ENCODE measurements at places on chromosomes 2 and 18.

GRCh38 chr2:25226827-25227226 is 58.4 kb upstream of the POMC start:
- no peak for DNase-seq

DNA sequence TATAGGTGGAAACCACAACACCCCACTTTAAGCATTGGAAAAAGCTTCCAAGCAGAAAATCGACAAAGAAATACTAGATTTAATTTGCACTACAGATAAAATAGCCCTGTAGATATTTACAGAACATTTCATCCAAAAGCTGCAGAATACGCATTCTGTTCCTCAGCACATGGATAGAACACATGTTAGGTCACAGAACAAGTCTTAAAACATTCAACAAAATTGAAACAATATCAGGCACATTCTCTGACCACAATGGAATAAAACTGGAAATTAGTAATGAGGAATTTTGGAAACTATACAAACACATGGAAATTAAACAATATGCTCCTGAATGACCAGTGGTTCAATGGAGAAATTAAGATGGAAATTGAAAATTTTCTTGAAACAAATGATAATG is 27.8 kb upstream of the XDH start:
- DNase-seq: no peak

DNA sequence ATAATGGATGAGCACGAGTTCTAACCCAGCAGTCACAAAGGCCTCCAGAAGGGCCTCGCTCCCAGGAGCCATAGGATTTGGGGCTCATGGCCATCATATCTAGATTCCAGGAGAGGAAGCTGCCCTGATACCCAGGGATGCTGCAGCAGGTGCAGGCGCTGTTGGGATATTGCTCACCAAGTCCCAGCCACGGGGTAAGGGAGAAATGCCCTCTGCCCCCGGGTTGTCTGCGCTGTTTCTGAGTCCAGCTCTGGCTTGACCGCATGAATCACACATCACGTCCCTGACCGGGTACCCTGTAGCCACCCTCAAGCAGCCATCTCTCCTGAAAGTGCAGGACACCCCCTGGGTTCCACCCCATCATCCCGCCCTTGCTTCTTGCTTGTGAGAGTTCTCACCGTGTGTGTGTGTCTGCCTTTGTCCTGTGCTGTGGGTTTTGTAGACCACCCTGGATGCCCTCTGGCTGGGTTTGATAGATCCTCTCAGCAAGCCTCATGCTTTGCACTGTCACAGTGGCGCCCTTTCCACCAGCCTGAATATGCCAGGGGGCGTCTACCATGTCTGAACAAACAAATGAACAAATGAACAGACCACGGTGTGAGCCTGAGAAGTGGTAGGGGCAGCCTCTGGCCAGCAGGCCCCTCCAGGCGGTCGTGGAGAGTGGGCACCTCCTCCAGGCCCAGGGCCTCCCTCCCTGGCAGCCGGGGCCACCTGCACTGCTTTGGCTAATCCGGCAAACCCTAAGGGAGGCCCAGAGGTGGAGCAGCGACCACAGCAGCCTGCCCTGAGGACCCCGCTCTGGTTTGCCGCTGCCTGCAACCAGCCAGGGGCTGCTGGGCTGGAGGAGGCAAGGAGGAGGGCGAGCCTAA is 32.1 kb downstream of the ADRA2B start:
- DNase-seq: no peak

- no peak for DNase-seq
Measured at GRCh38 chr2:49165662-49166061, 11.3 kb upstream of the FSHR start.

- DNase-seq: no peak
Measured at GRCh38 chr2:42659609-42660008, 91.2 kb downstream of the MTA3 start.

- peak; percentile 81 for DNase-seq
Measured at GRCh38 chr2:136448432-136448831, 316.9 kb upstream of the THSD7B start.

GRCh38 chr2:3179208-3179607 is 198.4 kb downstream of the EIPR1 start:
- no peak for DNase-seq

DNA sequence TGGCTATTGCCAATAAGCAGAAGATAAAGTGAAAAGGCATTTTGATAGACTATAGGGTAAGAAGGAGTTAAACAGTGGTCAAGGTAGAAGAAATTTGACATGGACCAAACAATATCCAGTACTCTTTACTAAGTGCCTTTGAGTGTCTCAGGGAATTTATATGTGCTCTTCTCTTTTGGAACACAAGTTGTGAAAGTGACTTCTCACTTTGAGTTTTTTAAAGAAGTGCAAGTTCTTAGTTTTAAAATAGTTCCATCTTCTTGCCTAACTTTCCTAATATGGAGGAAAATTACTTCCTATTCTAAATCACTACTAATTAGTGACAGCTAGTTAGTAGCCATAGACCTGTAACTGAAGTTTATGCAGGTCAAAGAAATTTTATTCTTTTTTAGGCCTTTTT is 63.4 kb downstream of the AFTPH start:
- DNase-seq: no peak

DNA sequence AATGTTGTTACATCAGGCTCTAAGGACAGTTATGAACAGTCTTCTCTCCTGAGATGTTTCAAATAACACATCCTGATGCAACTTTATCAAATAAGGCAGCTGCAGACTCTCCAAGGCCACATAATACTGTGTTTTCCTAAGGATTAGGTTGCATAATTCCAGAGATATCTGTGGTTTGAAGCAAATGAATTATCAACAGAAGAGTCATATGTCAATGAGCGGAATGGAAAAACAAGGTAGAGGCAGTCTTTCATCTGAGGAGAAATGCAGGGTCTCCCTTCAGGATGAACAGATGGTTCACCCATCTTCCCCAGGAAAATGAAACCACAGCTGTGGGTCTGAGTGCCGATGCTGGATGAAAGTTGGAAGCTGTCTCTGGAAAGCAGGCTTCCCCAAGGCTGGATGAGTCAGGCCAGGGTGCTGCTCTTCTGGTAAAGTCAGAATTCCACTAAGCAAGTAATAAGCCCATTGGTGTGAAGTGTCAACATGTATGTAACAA is 22.2 kb downstream of the LYG1 start:
- peak; percentile 6 for DNase-seq

- DNase-seq: no peak
Measured at GRCh38 chr18:63534615-63535014, 7.6 kb upstream of the SERPINB12 start.

- DNase-seq: peak; percentile 9
Measured at GRCh38 chr18:40576507-40577115, 1378.4 kb upstream of the PIK3C3 start.

- DNase-seq: no peak
Measured at GRCh38 chr2:221848286-221848685, 276.2 kb upstream of the EPHA4 start.

- no peak for DNase-seq
Measured at GRCh38 chr2:102284611-102285010, 26.8 kb upstream of the IL1RL1 start.

DNA sequence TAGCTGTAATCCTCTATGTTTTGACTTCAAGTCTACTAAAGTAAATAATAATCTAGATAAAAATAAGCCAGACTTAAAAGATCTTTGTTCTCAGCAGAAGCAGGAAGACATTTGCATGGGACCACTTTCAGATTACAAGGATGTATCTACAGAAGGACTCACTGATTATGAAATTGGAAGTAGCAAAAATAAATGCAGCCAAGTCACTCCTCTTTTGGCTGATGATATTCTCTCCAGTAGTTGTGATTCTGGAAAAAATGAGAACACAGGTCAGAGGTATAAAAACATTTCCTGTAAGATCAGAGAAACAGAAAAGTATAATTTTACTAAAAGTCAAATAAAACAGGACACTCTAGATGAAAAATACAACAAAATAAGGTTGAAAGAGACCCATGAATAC is 338.4 kb downstream of the ZNF804A start:
- DNase-seq: no peak

GRCh38 chr18:34121200-34121721 is 103.5 kb downstream of the NOL4 start:
- DNase-seq: peak; percentile 24

GRCh38 chr2:176832086-176832485 is 380.5 kb upstream of the HNRNPA3 start:
- DNase-seq: no peak

- DNase-seq: peak; percentile 60
Measured at GRCh38 chr2:204453730-204454167, 91.5 kb upstream of the PARD3B start.

- no peak for DNase-seq
Measured at GRCh38 chr18:77969972-77970371, 720.3 kb downstream of the GALR1 start.

DNA sequence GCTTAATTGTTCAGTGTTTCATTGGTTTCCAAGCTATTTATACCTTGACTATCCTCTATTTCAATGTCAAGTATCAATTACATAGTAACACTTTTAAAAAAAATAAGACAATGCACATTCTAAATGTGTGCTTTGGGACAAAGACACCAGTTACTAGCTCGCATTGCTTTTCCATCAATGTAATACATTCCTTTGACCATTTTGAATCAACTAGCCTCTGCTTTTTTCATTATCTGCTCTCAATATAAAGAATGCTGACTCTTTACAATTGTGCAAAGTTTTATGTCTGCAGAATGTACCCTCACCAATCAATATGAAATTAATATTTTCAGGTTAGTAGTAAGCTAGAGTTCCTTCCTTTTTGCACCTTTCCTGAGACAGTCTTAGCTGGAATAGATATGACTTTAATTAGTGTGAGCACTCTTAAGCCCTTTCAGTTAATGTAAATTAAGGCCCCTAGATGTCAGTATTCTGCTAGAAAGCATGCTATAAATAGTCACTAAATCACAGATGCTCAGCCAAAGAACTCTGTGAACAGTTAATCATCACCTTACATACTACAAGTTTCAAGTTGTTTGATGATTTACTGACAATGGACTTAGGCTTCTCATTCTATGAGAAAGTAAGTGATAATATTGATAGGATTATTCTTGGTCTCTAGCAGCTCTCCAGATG is 413.6 kb downstream of the PTH2R start:
- peak; percentile 48 for DNase-seq

DNA sequence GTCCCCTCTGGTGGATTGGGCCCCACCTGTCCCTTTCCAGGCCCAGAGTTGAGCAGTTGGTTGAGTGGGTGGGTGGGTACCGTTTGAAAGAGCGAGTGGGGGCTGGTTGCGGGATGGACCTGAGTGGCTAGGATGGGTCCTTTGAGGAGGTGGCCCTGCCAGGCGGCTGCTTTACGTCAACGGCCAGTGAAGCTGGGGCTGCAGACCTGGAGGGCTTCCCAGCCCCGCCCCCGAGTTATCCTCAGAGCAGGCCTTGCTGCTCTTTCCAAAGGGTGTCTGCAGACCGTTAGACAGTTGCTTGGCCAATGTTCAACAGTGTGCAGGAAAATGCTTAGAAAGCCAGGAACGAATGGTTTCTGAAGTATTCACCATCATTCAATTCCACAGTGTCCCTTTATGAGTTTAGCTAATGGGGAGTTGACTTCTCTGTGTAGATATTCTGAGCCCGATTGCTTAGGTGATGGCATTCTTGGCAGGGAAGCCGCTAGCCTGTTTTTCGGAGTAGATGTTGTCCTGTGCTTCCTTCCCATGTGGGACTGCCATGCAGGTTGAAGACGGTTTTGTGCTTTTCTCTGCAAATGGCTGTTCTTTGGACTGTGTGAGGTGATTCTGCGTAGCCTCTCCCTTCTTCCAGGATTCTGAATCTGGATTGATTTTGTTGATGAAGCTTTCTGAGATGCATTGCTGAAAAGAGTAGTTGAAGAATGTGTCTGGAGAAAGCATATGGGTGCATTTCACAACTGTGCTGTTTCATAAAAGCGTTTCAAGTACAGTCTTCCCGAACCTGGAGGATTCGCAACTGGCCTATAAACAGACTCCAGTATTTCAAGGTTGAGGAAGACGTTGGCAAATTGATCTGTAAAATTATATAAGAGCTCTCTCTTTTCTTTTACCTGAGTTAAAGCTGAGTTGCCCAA is 45.8 kb downstream of the LDLRAD4 start:
- DNase-seq: no peak

DNA sequence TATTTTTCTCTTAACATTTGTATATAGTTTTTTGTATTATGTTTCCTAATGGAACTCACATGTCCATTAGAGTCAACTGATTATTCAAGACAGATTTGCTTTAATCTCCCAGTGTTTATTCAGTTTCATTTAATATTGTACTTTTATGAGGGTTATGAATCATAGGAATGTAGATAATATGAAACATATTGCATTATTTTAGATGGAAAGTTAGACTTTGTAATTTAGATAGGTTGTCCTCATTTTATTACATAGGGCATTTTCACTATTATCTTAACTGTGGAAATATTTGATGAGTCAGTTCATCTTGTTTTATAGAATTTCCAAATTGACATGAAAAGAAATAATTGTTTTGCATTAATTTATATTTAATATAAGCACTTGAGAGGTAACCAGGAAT is 240.8 kb downstream of the PLCL1 start:
- peak; percentile 17 for DNase-seq

DNA sequence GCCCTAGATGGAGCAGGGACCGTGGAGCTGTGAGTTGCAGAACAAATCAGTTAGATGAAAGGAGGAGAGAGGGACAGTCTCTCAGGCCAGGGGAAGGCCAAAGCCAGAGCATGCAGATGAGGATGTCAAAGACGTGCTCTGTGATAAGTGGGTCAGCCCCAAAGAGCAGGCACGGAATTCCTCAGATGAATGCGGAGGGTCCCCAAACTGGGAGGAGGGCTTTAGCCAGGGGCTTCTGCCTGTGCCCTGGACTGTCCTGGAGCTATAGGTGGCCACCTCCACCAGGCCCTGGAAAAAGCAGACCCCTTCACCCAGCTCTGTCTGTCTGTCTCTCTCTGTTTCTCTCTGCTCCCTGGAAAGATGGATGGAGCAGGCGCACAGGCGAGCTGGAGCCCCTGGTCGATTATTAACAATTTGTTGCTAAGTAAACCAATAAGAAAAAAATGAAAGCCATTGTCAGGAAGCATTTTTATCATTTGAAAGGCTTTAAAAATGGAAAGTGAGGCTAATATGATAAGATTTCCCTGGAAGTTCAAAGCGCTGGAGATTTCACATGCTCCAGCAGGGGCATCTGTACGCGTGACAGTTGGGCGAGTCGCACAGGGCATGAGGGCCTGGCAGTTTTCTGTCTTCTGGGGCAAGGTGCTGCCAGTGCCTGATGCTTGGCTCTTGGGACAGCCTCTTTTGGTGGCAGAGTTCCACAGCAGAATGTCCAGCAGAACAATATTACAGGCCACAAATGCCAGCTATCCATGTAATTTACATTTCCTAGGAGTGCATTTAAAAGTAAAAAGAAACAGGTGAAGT is 241.0 kb downstream of the GLI2 start:
- no peak for DNase-seq

- no peak for DNase-seq
Measured at GRCh38 chr2:172281648-172282570, 145.5 kb upstream of the ITGA6 start.

All from eye (tissue), 1 donor.